ENCODE measurements at places on chromosomes 2 and 18. TPM values are rescaled to one million over a fixed set of nuclear protein-coding genes. Genes with fewer than 3 reads are reported as not detected.

Gene AOX1
- 29.2 TPM for polyA plus RNA-seq

Gene SP5
- polyA plus RNA-seq, result 0.96 TPM

Gene KRTCAP3
- polyA plus RNA-seq, result 33.0 TPM

Gene LDLRAD4
- 2.6 TPM for polyA plus RNA-seq

GRCh38 chr2:79083597-79084251, 4.1 kb downstream of the REG1B start:
- no peaks in the 10 kb centered on the region for H3K27me3 ChIP-seq
- no peak overlapping the region for H3K27ac ChIP-seq
- no peaks in the 10 kb centered on the region for H3K4me1 ChIP-seq
- DNase-seq, result no peak
- H3K36me3 ChIP-seq, result no peaks in the 10 kb centered on the region

- H3K4me1 ChIP-seq, result no peaks in the 10 kb centered on the region
- DNase-seq, result no peak
- no peaks in the 10 kb centered on the region for H3K27me3 ChIP-seq
- H3K36me3 ChIP-seq, result no peaks in the 10 kb centered on the region
Measured at GRCh38 chr2:173606619-173607248, 252.1 kb downstream of the CDCA7 start.

- DNase-seq, result no peak
- H3K36me3 ChIP-seq, result no peaks in the 10 kb centered on the region
- no peak overlapping the region for H3K4me3 ChIP-seq
- H3K4me1 ChIP-seq, result peaks cover 15% of the 10 kb centered on the region
- peak overlapping the region; percentile 68 for H3K27ac ChIP-seq
- no peaks in the 10 kb centered on the region for H3K27me3 ChIP-seq
Measured at GRCh38 chr2:10326707-10327594, 24.2 kb downstream of the HPCAL1 start.

DNA sequence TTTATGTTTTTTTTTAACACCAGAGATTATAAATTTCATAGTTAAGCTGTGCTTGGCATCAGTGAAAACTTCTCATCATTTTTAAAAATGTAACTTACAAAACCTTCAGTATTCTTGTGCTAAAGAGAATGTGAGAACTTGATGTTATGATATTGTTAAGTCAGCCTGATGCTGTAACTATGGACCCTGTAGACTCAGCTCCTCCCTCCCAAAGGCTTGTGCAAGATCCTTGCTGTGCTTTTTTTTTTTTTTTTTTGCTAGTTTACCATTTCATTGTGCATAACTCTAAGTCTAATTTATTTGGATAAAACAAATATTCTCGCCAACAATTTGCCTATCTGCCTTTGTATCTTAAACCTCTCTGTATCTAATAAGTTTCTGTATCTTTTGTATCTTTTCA, 12.9 kb upstream of the TFPI start:
- no peak for DNase-seq
- H3K36me3 ChIP-seq, result no peaks in the 10 kb centered on the region
- H3K27ac ChIP-seq, result no peak overlapping the region
- H3K27me3 ChIP-seq, result no peaks in the 10 kb centered on the region

- no peaks in the 10 kb centered on the region for H3K4me1 ChIP-seq
- H3K4me3 ChIP-seq, result no peak overlapping the region
- no peak for DNase-seq
- no peaks in the 10 kb centered on the region for H3K27me3 ChIP-seq
- H3K36me3 ChIP-seq, result no peaks in the 10 kb centered on the region
Measured at GRCh38 chr2:239932881-239933735, 92.0 kb downstream of the NDUFA10 start.

GRCh38 chr2:54866868-54867267, 143.4 kb downstream of the EML6 start:
- H3K27me3 ChIP-seq, result no peaks in the 10 kb centered on the region
- no peaks in the 10 kb centered on the region for H3K4me1 ChIP-seq
- no peak overlapping the region for H3K27ac ChIP-seq
- no peak overlapping the region for H3K4me3 ChIP-seq
- no peaks in the 10 kb centered on the region for H3K36me3 ChIP-seq

DNA sequence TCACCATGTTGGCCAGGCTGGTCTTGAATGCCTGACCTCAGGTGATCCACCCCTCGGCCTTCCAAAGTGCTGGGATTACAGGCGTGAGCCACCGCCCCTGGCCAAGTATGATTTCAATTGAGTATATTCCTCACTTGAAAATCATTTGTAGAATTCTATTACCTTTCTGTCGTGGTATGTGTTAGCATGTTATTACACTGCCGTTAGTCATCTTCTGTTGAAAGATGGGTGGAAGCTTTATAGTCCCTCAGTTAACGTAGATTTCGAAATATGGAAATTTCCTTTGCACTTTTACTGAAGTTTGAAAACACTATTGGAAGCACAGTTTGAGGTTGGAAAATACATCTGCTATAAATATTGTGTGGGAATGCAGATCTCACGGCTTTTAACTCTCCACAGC, 14.7 kb downstream of the NIFK start:
- H3K4me1 ChIP-seq, result no peaks in the 10 kb centered on the region
- H3K4me3 ChIP-seq, result no peak overlapping the region
- H3K27ac ChIP-seq, result no peak overlapping the region
- no peaks in the 10 kb centered on the region for H3K36me3 ChIP-seq

DNA sequence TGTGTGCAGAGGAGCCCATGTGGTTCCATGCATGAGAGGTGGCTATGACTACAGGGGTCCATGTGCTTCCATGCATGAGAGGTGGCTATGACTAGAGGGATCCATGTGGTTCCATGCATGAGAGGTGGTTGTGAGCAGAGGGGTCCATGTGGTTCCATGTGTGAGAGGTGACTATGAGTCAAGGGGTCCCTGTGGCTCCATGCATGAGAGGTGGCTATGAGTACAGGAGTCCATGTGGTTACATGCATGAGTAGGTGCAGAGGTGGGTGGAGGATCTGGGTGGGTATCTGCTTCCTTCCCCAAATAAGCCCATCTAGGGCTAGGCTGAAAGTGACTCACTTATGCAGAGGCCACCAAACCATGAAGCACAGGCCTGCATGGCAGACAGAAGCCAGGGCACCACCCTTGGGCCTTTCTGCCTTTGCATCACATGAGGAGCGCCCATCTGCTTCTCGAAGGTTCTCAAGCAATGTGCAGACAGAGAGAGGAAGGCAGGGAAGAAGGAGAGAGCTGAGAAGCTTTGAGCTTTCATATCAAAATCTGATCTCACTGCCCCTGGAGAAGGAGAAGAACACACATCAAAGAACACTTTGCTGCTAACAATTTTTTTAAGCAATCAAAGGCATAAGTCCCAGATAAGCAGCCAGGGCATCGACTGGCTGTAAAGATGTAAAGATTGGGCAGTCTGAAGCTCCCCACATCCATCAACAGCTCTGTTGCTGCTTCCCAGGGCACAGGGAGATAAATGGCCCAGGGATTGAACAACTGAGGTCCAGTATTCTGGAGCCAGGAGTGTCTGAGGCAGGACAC, 137.6 kb downstream of the TNS1 start:
- H3K27ac ChIP-seq, result no peak overlapping the region
- H3K36me3 ChIP-seq, result peaks cover 86% of the 10 kb centered on the region
- H3K27me3 ChIP-seq, result no peaks in the 10 kb centered on the region
- H3K4me1 ChIP-seq, result no peaks in the 10 kb centered on the region
- DNase-seq, result no peak

DNA sequence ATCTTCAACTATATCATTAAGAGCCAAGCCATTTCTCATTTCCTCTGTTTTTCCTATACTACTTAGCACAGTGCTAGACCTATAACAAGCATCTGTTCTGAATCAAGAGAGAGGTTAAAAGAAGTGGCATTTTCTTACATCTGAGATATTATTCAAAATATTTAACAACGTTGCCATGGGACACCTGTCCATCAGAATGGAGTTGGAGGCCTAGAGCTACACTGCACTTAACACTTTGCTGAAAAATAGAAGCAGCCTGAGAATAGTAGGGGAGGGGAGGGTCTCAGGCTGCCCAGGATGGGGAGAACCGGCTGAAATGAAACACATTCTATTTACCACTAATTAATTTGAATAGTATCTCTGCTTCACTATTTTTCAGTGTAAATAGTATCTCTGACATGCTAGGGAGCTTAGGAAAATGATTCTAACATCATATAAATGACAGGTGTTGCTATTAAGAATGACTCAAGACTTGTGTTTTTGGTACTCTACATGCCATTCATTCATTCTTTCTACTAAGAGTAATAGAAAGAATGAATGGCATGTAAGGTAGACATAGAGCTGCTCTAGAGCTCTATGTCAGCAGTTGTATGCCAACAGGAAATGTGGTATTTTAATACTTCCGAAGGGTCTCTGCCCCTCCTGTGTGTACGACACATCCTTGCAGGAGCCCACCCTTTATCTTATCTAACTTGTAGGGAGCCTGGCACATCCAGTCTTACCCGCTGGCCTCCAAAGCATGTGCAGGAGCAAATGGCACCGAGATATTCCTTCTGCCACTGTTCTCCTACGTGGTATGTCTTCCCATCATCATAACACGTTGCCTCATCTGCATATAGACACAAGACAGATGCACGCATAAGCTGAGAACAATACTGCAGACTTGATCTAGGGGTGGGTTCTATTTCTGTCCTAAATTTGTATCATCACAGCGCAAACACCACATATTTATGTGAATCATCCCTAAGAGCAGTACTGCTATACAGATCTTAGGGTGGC, 52.6 kb downstream of the ATIC start:
- H3K4me3 ChIP-seq, result no peak overlapping the region
- H3K27ac ChIP-seq, result no peak overlapping the region
- H3K27me3 ChIP-seq, result no peaks in the 10 kb centered on the region
- no peaks in the 10 kb centered on the region for H3K4me1 ChIP-seq
- no peak for DNase-seq

- no peak overlapping the region for H3K4me3 ChIP-seq
- H3K4me1 ChIP-seq, result no peaks in the 10 kb centered on the region
- no peaks in the 10 kb centered on the region for H3K27me3 ChIP-seq
- no peak for DNase-seq
- H3K27ac ChIP-seq, result no peak overlapping the region
- no peaks in the 10 kb centered on the region for H3K36me3 ChIP-seq
Measured at GRCh38 chr2:171346723-171347557, 86.8 kb downstream of the METTL8 start.

DNA sequence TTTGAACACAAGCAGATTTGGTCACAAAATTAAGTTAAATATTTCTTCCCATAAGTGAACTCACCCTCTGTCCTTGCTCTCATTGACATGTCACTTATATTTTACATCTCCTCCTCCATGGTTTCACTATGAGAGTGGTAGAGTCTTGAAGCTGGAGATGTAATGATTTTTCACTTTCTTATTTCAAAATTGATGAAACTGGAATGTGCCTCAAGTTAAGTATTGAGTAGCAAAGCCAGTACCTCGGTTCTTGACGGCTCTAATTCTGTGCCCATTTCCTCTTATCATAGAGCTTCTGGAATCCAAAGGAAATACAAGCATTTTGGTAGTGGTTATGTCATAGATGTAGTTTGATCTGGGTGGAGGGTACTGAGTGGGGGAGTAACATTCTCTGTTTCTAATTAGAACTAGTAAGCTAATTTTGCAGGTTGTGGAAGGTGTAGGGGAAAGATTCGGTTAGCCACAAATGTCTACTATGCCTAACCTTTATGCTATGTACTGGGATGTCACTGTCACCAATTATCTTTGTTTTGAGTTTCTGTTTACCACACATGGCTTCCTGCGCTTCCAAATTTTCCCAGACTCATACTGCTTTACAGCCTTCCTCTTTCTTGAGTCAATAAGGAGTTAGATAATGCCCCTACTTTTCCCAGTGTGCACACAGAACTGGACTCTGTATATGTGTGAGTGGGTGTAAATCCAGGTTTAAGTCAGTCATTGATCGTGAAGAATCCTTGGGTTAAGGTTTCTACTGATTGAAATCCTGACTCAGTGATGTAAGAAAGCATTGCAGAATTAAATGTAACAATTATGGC, 96.8 kb downstream of the DIS3L2 start:
- no peaks in the 10 kb centered on the region for H3K4me1 ChIP-seq
- no peaks in the 10 kb centered on the region for H3K27me3 ChIP-seq
- no peak overlapping the region for H3K27ac ChIP-seq
- H3K36me3 ChIP-seq, result no peaks in the 10 kb centered on the region
- DNase-seq, result no peak
- H3K4me3 ChIP-seq, result no peak overlapping the region

DNA sequence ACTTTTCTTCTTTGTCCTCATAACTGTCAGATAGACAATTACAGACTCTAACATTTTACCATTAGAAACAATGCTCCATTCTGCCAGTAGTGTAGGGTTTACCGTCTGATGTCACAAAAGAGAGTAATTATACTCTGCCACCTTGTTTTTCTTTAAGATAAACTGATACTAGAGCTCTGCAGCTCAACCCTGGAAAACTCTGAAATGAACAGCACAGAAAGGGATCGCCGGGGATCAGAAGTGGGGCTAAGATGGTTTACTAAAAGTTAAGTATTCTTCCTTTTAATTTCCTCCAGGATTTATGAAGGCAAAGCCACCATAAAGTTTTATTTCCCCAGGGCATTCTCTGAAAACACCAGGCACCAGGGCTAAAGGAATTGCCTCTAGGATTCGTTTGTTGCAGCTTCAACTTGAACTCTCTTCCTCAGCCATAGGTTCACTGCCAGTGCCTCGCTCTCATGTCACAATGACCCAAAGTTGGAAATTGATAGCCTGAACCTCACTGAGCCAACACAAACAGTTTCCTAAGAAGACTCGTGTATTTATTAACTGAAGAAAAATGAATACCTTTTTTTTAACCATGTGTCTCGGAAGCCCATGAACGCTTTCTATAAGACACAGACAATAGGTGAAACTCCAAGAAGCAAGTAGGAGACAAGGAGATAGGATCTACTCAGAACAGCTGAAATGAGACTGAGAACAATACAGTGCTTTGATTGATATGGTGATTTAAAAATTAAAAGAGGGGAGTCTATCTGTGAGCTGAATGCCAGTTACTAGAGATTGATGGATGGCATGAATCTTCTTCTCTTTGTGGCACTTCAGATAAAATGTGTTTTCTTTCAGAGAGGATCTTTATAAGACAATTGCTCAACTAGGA, 121.5 kb upstream of the SPATS2L start:
- H3K4me3 ChIP-seq, result no peak overlapping the region
- no peak overlapping the region for H3K27ac ChIP-seq
- H3K36me3 ChIP-seq, result no peaks in the 10 kb centered on the region
- DNase-seq, result no peak
- no peaks in the 10 kb centered on the region for H3K27me3 ChIP-seq
- H3K4me1 ChIP-seq, result peaks cover 9% of the 10 kb centered on the region

GRCh38 chr2:131146749-131147148, 41.6 kb downstream of the PLEKHB2 start:
- peaks cover 31% of the 10 kb centered on the region for H3K36me3 ChIP-seq
- no peak overlapping the region for H3K27ac ChIP-seq
- H3K4me1 ChIP-seq, result no peaks in the 10 kb centered on the region
- no peak overlapping the region for H3K4me3 ChIP-seq
- DNase-seq, result no peak

- no peak overlapping the region for H3K4me3 ChIP-seq
- no peaks in the 10 kb centered on the region for H3K4me1 ChIP-seq
- H3K27me3 ChIP-seq, result no peaks in the 10 kb centered on the region
- H3K27ac ChIP-seq, result no peak overlapping the region
Measured at GRCh38 chr2:183163821-183164649, 39.8 kb downstream of the NUP35 start.

DNA sequence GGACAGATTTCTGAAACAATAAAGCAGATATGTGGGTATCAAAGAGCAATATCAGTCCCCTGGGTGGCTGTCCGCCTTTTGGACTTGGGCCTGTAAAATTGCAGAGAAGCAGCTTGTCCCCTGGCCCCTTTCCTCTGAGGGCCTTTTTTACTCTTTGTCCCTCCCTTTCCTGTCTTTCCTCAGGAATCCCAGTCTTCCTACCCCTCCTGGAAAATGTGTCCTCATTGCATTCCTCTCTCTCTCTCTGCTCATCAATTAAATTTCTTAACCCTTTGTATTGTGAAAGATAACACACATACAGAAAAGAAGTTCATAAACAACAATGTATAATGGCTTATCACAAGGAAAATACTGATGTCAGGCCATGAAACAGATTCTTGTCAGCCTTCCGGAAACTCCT, 3.0 kb upstream of the GRB14 start:
- DNase-seq, result no peak
- H3K27ac ChIP-seq, result no peak overlapping the region
- no peaks in the 10 kb centered on the region for H3K36me3 ChIP-seq
